ENCODE measurements at places on chromosomes 3 and 15.

DNA sequence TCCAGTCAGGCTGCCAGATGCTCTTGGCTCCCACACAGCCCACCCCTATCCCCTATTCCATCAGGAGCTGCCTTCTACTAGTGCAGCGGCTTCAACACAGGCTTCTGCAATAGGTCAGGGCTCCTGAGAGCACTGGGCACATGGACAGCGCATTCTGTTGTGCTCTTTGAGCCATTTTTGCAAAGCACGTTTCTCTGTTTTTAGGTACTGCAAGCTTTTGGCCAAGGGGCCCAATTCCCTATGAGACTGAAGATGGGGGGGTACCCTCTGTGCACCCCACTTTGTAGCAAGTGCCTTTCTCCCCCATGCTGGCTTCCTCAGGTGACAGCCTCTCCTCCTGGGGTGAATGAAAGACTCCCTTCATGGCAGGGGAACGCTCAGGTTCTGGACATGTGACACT lies 31.2 kb downstream of the CHDH start:
- DNase-seq, result no peak

DNA sequence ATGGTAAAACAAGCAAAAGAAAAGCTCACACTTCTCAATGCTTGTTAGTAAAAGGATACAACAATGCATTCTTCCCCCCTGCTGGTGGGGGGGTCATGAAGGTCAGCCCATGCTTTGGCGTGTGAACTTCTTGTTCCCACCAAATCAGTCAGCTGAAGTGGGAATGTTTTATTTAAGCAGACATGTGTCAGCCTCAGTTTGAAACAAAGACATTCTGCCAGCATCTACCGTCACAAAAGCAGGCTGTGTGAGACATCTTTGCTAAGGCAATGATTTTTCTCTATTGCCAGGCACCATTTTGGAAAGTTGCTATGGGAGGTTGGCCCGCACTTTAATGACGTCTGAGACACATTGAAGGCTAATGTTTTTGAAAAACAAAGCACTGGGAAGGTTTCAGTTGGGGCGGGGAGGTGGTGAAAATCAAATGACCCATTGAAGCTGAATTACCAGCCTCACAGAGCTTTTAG lies 206.6 kb downstream of the TLE3 start:
- DNase-seq, result no peak

GRCh38 chr3:18208856-18209255 lies 216.3 kb downstream of the SATB1 start:
- DNase-seq, result no peak

- DNase-seq, result no peak
Measured at GRCh38 chr3:69563981-69564380, 175.3 kb upstream of the MITF start.

DNA sequence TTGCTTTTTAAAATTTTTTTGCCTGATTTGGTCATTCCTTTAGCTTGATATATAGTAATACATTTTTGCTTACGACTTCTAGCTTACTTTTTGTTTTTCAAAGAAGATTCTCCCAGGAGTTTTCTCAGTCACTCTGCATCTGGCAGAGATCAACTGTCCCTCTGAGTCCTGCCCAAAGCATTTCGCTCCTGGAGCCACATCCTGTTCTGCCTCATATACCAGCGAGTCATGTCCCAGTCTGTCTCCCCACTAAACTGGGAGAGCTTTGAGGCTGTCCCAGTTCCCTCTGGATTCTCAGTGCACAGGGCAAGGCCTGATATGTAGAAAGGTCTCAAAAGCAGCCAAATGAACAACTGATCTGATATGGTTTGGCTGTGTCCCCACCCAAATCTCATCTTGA lies 326.3 kb downstream of the ARRDC4 start:
- no peak for DNase-seq

- DNase-seq, result no peak
Measured at GRCh38 chr15:71071529-71071928, 43.7 kb upstream of the THSD4 start.

GRCh38 chr3:157104928-157105652 lies 54.9 kb downstream of the CCNL1 start:
- DNase-seq, result peak; percentile 61

- DNase-seq, result no peak
Measured at GRCh38 chr3:67291287-67292252, 293.5 kb downstream of the KBTBD8 start.

GRCh38 chr15:48622237-48622636 lies 23.3 kb downstream of the FBN1 start:
- no peak for DNase-seq

- peak; percentile 41 for DNase-seq
Measured at GRCh38 chr3:78857494-78858111, 910.2 kb downstream of the ROBO1 start.

DNA sequence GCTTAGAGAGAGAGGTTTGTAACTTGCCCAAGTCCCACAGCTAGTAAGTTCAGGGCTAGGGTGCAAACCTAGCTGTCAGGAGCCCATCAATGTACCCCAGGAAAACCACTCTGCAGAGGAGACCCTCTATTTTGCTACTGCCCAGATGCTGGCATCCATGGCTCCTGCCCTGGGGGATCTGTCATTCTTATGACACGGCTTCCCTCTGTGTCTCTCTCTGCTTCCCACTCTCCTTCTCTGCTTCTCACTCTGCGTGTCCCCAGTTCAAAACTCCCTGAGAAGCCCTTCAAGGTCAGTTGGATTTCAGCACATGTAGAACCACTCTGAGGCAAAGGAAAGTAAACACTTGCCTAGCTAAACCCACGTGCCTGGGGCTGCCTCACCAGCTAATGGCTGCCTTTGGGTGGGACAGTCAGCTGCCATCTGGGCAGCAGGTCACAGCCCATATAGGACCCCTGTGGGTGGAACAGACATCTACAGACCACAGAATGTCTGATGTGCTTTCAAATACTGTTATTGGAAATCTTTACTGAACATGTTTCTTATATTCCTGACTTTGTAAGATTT lies 29.4 kb upstream of the SLCO2A1 start:
- DNase-seq, result no peak

- DNase-seq, result no peak
Measured at GRCh38 chr15:73989001-73989798, 2.9 kb downstream of the STOML1 start.

DNA sequence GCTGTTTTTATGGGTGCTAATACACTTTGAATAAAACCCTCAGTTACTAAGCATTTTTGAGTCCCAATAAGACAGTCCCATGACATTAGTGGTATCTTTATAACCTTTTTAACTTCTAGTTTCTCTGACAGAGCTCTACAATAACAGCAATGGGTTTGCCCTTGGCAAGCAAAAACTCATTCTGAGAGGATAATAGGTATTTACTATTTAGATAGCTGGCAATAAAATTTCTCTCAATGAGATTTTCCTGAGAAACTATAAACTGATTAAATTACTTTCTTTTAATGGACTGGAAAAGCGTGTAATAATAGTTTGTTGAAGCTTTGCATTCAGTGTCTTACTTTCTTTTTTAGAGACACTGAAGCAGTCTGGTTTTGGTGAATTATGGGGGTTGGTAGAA lies 168.0 kb upstream of the MLF1 start:
- peak; percentile 61 for DNase-seq

DNA sequence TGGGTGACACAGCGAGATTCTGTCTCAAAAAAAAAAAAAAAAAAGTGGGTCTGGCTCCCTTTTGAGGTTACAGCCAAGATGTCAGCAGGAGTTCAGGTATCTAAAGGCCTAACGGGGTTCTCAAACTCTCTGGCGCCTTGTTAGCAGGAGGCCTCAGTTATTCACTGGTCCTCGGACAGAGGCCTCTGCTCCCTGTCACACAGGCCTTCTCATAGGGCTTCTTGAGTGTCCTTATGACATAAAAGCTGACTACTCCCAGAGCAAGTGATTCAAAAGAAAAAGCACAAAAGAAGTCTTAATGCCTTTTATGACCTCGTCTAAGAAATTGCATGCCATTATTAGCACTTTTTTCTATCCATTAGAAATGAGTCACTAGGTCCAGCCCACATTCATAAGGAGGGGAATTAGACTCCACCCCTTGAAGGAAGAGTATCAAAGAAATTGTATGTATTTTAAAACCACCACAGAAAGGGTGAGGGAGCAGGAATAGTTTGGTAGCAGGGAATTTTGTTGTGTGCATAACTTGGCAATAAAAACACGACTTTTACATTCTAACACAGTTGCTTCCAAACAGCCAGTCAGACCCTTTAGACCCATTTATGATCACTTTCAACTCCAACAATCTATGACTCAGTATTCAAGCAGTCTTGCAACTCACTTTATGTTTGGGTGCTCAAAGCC lies 90.3 kb downstream of the MEX3B start:
- no peak for DNase-seq

- peak; percentile 71 for DNase-seq
Measured at GRCh38 chr15:66004618-66005262, 135.4 kb downstream of the RAB11A start.

- DNase-seq, result no peak
Measured at GRCh38 chr3:155154255-155154654, 74.1 kb downstream of the MME start.

GRCh38 chr15:85595804-85596536 lies 198.8 kb downstream of the KLHL25 start:
- no peak for DNase-seq

DNA sequence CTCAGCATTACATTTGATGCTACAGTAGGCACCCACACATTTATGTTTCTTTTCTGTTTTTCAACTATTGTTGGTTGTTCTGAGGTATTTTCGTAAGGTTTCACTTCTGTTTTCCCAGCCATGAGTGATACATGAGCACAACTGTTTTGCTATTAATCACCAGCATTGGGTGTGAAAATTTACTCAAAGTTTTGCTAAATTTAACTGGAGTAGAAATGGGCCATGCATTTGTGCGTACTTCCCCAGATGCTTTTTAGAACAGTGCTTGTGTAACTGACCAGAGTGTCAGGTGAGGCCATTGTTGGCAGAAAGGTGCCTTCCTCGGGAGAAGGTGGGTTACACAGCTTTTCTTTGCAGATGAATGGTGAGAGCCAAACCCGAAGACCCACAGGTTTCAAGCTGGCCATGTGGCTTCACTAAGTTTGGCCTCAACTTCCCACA lies 70.4 kb downstream of the ST6GAL1 start:
- peak; percentile 94 for DNase-seq

DNA sequence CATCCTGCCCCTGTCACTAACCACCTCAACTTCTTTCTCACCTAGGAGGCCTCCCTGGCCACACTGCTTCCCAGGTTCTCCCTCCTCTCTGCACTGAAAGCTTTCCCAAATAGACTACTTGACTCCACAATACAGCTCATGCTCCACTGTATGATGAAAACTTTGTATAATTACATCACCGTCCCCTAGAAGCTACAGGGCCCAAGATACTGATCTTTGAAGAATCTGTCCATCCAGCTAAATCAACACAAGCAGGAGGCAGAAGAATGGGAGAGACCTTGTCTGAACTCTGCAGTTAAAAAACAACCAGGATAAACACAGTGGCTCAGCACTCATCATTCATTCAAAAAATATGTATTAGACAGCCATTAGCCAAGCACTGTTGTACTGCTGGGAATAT lies 26.4 kb upstream of the RPS17 start:
- DNase-seq, result no peak

DNA sequence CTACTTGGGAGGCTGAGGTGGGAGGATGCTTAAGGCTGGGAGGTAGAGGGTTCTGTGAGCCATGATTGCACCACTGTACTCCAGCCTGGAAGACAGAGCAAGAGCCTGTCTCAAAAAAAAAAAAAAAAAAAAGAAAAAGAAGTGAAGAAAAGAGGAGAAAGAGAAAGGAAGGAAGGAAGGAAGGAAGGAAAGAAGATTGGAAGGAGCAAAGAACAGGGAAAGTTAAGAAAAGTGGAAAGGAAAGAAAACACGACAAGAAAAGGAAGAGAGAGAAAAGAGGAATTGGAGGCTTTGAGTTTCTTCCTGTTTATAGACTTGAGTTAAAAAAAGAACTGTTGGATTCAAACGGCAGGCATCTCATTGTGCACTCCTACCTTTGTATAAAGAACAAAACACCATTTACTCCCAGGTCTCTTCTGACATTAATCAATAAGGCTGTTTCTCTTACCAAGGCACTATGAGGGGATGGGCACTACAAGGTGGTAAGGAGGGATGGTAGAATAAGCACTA lies 73.5 kb downstream of the EDEM1 start:
- no peak for DNase-seq

- no peak for DNase-seq
Measured at GRCh38 chr15:35496585-35496984, 49.4 kb downstream of the DPH6 start.

GRCh38 chr15:80252121-80252518 lies at the start of gene CTXND1:
TSS of gene CTXND1 (minus strand) at chr15:80252213. CDS start at chr15:80201949, 50,264 bp downstream.
- no peak for DNase-seq

GRCh38 chr15:71572452-71573053 lies 237.8 kb upstream of the NR2E3 start:
- DNase-seq, result no peak

DNA sequence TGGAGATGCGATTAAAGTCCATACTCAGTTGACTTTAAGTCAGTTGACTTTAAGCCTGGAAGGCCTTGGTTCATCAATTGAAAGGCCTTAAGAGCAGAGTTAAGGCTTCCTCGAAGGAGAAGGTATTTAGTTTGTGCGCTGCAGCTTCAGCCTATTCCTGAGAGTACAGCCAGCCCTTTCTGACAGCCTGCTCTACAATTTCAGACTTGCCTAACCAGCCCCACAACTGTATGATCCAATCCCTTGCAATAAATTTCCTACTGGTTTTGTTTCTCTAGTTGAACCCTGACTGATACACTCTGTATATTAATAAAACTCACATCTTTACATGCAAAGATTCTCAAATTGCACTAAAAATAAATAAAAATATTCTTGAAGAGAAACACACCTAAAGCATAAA lies 66.1 kb upstream of the RORA start:
- no peak for DNase-seq

DNA sequence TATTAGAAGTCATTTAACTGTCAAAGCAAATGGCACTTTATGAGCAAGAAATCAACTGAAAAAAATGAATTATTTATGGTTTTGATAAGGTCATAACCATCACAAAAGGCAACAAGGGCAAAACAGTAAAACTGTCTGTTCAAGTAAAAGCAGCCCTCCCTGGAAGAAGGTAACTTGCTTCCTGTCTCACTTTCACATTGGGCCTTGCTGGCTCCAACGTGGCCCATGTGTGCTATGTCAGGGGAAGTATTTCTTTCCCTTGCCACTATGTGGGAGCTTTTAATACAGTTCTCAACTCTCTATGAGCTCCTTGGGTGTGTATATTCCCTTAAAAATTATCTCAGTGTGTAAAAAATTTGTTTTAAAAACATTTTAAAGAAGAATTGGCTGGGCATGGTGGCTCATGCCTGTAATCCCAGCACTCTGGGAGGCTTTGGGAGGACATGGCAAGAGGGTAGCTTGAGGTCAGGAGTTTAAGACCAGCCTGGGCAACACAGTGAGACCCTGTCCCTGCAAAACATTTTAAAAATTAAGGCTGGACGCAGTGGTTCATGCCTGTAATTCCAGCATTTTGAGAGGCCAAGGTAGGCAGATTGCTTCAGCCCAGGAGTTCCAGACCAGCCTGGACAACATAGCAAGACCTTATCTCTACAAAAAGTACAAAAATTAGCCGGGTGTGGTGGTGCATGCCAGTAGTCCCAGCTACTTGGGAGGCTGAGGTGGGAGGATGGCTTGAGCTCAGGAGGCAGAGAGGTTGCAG lies 45.2 kb upstream of the TJP1 start:
- no peak for DNase-seq
